Activated CD4-positive, alpha-beta T cell treated with anti-CD3 and anti-CD28 coated beads, Interleukin-2, amount 50 U/mL, for 4 hours (primary cell): ENCODE measurements at places on chromosomes 6 and 20.

DNA sequence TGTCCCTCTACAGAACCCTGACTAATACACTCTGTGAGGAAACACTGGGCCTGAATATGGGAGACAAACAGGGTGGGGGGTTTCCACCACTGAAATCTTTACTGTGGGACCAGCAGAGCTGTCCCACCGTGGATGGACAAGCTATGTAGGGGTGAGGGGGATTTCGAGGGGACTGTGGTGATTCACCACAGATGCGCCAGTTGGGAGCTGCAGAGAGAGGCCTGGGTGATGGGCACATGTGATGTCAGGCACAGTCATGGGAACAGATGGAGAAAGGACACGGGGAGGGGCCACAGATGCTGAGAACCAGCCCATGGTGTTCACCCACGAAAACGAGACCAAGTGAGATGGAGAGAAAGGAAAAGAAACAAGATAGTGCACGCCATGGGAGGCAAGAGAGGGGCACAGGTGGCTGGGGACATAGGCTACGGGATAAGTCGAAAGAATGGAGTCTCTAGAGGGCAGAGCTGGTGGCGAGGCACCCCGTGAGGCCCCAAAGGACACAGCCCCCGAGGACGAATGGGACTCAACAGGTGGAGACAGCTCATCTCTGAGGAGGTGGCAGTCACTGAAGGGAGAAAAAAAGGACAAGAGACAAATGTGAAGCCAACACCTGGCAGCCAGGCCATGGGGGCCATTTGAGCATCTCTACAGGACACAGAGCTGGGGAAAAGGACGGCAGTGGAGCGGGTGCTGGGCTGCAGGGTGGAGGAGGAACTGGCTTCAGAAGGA is 10.5 kb upstream of the RAMACL start:
- no peak for DNase-seq

DNA sequence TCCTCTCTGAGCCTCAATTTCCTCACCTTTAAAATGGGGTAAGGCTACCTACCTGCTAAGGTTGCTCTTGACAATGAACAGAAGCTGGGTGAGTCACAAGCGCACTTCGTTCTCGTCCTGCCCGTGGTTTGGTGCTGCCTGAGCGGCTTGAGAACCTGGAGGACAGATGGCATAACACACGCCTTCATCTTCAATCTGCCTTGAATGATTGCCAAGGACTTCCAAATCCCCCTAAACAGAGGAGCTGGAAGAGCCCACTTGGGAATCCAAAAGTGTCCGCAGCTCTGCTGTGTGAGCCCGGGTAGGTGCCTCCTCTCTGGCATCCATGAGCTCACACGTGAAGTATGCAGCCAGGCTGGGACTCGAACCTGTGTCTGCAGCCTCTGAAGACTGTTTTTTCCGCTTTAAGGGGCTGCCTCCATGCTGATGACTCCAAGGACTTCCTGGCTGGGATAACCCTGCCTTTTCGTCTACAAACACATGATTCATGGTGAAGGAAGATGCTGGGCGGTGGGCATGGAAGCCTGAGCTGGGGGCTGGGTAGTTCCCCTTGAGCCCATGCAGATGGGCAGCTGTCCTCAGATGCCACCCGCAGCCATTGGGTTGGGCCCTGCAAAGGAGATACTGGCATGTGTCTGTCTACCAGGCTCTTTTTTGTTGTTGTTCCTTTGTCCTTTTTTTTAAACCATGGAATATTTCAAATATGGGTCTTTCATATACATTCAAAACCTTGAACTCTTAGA is 25.3 kb upstream of the CSNK2A1 start:
- no peak for DNase-seq

DNA sequence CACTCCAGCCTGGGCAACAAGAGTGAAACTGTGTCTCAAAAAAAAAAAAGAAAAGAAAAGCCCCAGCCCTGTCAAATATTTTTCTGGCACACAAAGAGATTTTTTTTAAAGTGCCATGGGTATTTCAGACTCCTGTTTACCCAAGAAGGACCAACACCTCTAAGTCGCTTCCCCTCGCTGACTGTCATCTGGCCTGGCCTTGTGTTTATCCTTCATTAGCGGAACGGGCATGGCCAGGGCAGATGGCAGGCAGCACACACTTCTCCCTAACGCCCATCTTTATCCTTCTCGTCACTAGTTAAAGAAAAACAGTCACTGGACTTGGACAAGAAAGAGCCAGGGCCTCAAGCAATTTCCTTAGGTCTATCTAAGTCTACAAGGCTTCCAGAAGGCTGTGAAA is 7.3 kb upstream of the CBFA2T2 start:
- no peak for DNase-seq

DNA sequence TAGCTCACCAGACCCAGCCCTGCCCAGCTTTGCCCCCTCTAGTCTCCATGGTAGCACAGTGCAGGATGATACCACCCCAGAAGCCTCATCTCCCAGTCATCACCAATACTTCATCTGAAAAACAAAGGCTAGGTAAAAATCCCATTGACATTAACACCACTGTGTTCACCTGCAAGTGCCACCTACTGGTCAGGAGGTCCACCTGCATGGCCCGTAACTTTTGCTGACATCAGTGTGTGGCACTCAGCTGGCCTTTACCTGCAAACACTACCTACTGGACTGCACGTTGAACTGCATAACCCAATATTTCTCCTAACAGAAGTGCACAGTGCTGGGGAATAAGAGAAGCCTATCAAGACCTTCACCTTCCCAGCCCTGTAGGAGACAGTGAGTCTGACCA is 234.7 kb upstream of the ADGRB3 start:
- DNase-seq: no peak

- DNase-seq: no peak
These were observed 369.7 kb upstream of the FLRT3 start for GRCh38 chr20:14707026-14707680.

GRCh38 chr6:25219917-25220278 is 59.3 kb upstream of the CARMIL1 start:
- DNase-seq: no peak

- DNase-seq: peak; percentile 71
These were observed 7.3 kb upstream of the ULBP2 start for GRCh38 chr6:149934249-149935156.

DNA sequence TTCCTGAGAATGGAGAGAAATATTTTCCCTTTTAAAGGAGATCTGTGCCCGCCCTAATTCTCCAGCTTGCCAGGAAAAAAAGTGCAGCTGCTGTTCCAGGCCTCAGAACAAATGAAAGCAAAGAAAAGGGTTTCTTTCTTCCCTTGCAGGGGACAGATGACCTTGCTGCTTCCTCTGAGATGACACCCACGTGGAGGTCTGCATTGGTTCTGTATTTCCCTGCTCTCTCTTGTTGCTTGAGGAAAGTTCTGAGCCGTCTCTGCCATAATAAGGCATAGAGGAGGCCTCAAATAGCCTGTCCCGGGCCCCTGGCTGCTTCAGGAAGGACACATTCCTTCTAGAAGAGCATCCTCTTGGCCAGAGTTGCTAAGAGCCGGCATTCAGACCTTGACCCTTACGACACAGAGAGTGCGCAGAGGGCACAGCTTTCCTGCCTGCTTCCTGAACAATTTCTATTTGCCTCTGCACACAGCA is 501.8 kb upstream of the SULF2 start:
- no peak for DNase-seq

GRCh38 chr6:137737836-137738596 is 129.0 kb upstream of the TNFAIP3 start:
- no peak for DNase-seq

DNA sequence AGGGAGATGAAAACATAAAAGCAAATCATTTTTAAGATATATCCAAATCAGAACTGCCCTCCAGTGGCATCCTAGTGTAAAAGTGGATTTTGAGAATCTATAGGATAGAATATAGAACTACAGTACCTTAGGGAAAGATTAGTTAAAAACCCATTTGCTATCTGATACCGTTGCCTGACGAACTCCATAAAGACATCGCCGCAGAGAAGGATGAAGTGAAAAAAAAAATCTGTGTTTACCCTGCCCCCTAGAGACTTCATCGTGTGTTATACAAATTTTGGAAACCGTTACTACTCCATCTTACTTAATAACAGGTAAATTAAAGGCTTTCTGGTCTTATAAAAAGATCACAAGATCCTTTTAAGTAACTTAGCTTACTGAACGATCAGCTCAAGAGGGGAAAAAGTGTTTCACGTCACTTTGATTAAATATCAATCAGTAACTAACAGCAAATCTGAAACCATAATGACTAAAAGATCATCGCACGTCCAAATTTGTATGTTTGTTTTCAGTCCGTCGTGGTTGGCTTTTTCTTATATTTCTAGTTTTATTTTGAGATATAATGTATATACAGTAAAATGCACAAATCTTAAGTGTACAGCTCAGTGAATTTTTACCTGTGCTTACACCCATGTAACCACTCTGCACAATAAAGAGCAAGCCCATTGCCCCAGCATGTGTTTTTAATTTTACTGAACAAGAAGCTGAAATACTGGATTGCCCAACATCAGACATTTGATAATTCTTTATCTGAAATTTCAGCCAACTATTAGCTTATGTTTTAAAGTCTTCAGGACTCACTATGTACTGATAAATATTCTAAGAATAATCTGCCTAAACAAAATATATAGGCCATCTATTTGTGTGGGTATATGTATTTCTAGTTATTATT is 881 bp upstream of the MCM3 start:
- no peak for DNase-seq

GRCh38 chr20:54368570-54368969 is 106.8 kb upstream of the DOK5 start:
- no peak for DNase-seq

GRCh38 chr6:79427721-79428120 is 109.5 kb downstream of the LCA5 start:
- DNase-seq: no peak
